Osteocyte (in vitro differentiated cells): ENCODE measurements at places on chromosomes 5 and 9. TPM values are rescaled to one million over a fixed set of nuclear protein-coding genes. Genes with fewer than 3 reads are reported as not detected.

DNA sequence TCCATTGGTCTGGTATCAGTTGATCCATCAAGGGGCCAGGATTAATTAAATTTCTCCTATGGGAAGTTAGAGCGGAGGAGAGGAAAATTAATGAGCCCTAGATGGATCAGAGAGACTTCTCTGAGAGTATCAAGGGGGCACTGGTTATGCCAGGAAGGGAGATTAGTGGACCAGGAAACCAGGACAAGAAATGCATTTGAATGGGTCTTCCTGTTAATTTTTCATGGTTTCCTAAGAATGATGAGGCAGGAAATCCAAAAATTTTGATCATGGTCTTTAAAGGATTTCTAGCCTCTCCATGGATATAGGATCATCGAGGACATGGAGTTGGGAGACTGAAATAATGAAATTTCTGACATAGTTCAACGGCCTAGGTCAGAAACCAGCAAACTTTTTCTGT lies 30.8 kb downstream of the FOXI1 start:
- no peaks in the 10 kb centered on the region for H3K27me3 ChIP-seq
- no peak for DNase-seq
- no peak overlapping the region for H3K27ac ChIP-seq
- no peaks in the 10 kb centered on the region for H3K36me3 ChIP-seq
- no peak overlapping the region for H3K4me3 ChIP-seq

GRCh38 chr9:14156046-14156445 lies 157.9 kb downstream of the NFIB start:
- H3K4me3 ChIP-seq = no peak overlapping the region
- no peaks in the 10 kb centered on the region for H3K27me3 ChIP-seq
- no peak overlapping the region for H3K27ac ChIP-seq
- peaks cover 13% of the 10 kb centered on the region for H3K4me1 ChIP-seq

RAD23B gene
- total RNA-seq = 125 and 126 TPM in 2 replicates

- no peaks in the 10 kb centered on the region for H3K27me3 ChIP-seq
- DNase-seq = no peak
- H3K27ac ChIP-seq = no peak overlapping the region
- no peaks in the 10 kb centered on the region for H3K36me3 ChIP-seq
- peaks cover 16% of the 10 kb centered on the region for H3K4me1 ChIP-seq
These were observed 169.4 kb downstream of the APBA1 start for GRCh38 chr9:69502671-69503301.

GPR21 gene
- 3.4 and 4.3 TPM in 2 replicates for total RNA-seq
